Activated CD4-positive, alpha-beta memory T cell treated with anti-CD3 and anti-CD28 coated beads for 36 hours (primary cell): ENCODE measurements at places on chromosomes 3 and 15. TPM values are rescaled to one million over a fixed set of nuclear protein-coding genes. Genes with fewer than 3 reads are reported as not detected.

DNA sequence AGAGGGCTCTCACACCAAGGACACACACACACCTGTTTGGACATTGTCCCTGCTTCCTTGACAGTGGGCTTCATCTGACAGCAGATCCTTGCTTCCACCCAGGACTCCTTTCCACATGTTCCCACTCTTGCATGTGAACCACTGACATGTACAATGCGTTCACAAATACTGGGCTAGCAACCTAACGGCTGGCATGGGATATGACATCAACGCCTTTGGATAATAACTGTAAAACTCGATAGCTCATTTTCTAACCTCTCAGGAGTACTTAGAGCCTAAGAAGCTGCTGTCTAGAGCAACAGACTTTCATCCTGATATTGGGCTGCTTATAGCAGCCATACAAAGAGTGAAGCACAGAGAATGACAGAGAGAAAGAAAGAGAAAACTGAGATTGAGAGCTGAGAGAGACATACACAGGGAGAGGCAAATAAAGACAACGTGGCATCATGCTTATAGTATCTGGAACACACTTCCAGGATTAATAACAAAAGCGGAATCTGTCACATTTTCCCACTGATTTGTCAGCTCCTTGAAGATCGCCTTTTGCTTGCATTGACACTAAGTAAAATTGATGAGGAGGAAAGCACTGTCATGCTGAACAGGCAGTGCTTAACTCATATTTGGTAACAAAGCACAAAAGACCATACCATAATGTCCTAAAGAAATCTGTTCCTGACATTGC is 1.7 kb downstream of the GUCA1C start:
- no peak for DNase-seq
- H3K27me3 ChIP-seq: peaks cover 17% of the 10 kb centered on the region
- no peaks in the 10 kb centered on the region for H3K36me3 ChIP-seq
- H3K27ac ChIP-seq: no peak overlapping the region
- no peaks in the 10 kb centered on the region for H3K4me1 ChIP-seq

DNA sequence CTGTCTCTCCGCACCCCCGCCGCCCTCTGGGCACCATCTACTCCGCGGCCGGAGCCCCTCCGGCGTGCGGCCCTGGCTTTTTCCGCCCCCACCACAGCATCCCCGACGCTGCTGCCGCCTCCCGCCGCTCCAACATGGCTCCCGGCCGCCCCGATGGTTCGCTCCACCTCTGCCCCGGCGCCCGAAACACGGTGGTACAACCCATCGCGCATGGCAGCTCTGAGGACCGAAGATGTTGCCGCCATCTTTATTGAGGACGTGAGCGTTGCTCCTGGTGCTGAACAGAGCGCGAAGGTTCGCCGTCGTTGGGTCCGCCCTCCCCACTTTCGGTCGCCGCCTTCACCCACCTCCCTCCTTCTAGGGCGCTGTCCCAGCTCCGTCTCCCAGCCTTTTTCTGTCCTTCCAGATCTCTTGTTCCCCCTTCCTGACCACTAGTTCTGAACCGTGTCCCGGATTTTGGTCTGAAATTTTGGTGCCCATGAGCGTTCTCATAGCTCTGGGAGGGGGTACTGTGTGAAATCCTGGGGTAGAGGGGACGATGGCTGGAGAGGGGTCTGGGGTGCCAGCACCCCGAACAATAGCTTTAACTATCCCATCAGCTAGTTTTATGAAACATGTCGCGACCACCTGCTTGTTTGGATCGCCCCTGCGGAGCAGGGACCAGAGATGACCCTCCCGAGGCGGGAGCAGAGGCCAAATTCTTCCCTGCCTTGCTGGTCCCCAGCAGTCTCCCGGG is at the start of gene CELSR3:
CELSR3 (minus strand) TSS at position 134 of the 736 bp plus-strand sequence. CDS start 252 bp downstream, outside the sequence.
- peaks cover 15% of the 10 kb centered on the region for H3K4me1 ChIP-seq
- peak; percentile 83 for DNase-seq
- H3K27me3 ChIP-seq: peaks cover 13% of the 10 kb centered on the region
- peaks cover 4% of the 10 kb centered on the region for H3K36me3 ChIP-seq
- peak within 1 kb of the TSS; percentile 74 for H3K27ac ChIP-seq

- H3K27ac ChIP-seq: no peak overlapping the region
- H3K4me1 ChIP-seq: peaks cover 3% of the 10 kb centered on the region
- H3K4me3 ChIP-seq: no peak overlapping the region
- peaks cover 4% of the 10 kb centered on the region for H3K27me3 ChIP-seq
Observed at GRCh38 chr3:30098653-30099455, 507.5 kb upstream of the TGFBR2 start.

- peaks cover 59% of the 10 kb centered on the region for H3K4me1 ChIP-seq
- peak overlapping the region; percentile 4 for H3K27ac ChIP-seq
- H3K36me3 ChIP-seq: peaks cover 3% of the 10 kb centered on the region
- H3K27me3 ChIP-seq: peaks cover 1% of the 10 kb centered on the region
Observed at GRCh38 chr3:11626084-11626463, 17.6 kb downstream of the VGLL4 start.

DNA sequence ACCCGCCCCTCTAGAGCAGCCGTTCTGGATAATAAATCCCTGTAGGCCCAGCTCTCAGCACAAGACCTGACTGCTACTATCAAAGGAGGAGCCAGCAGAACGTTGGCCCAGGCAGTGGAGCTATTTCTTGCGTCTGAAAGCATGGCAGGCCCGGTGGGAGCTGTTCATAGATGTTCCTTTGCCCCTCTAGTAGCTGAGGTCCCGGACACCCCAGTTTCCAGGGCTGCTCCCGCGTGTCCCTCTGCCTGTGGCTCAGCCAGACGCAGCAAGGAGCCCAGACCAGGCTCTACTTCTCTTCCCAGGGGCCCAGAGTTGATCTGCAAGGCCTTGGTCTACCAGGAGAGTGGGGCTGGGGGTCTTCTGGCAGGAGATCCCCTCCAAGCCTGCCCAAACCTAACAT is 76.1 kb downstream of the FAM174B start:
- H3K4me3 ChIP-seq: no peak overlapping the region
- peaks cover 6% of the 10 kb centered on the region for H3K27me3 ChIP-seq
- H3K4me1 ChIP-seq: no peaks in the 10 kb centered on the region
- DNase-seq: no peak
- no peaks in the 10 kb centered on the region for H3K36me3 ChIP-seq

DNA sequence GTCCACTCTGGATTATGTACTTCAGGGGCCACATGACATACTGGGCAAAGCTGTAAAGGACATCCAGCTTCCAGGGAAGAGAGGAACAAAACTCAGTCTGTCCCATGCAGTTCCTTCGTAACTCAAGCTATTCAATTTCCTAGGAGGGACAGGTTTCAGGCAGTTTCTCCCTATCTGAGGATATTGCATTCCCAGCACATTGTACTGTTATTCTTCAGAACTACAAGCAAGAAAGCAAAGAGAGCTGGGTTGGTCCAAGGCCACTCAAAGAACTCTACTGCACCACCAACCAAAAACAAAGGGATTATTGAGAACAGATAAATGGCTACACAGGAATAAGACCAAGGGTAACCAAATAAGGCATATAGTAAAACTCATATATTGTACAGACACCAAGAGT is 117.6 kb upstream of the ARL6 start:
- no peaks in the 10 kb centered on the region for H3K36me3 ChIP-seq
- no peaks in the 10 kb centered on the region for H3K4me1 ChIP-seq
- H3K27ac ChIP-seq: no peak overlapping the region
- no peak for DNase-seq

DNA sequence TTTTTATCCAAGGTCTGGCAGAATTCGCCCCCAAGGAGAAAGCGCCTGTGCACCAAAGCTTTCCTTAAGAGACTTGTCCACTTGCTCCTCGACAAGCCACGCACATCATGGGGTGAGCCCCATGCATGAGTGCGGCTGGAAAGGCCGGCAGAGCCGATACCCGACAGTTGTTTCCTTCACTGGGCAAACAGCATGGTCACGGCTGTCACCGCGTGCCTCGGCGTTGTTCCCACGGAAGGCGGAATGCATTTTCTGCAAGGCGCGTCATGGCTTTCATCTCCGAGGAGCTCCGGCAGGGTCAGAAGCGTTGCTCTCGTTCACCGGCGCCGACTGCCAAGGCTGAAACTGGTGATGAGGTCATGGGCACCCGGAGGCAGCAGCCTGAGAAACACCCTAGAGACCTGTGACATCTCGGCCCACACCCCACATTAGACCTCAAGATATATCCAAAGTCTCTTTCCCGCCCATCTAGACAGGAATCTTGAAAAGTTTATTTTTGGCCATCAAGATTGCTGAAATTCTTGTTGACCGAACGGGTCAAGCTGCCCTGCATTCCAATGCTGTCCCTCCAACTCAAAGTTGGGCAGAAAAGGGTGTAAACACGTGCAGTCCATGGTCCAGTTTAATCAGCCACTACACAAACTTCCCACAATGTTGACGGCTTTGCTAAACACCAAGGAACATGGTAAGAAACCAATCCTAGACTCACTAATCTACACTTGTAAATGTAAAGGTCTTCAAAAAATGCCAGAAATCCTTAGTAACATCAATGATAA is 604 bp upstream of the TJP1 start:
- H3K27me3 ChIP-seq: peaks cover 43% of the 10 kb centered on the region
- peaks cover 3% of the 10 kb centered on the region for H3K36me3 ChIP-seq
- no peak overlapping the region for H3K27ac ChIP-seq
- H3K4me3 ChIP-seq: peak overlapping the region; percentile 2
- H3K4me1 ChIP-seq: peaks cover 18% of the 10 kb centered on the region
- DNase-seq: no peak

The MITF gene
- not detected for total RNA-seq

The FRMD5 gene
- 0.31 TPM for total RNA-seq

The LRRC31 gene
- total RNA-seq: not detected
